ENCODE measurements at places on chromosomes 1 and 21.

- no peak for DNase-seq
Measured at GRCh38 chr1:59743324-59744091, 71.2 kb upstream of the HOOK1 start.

DNA sequence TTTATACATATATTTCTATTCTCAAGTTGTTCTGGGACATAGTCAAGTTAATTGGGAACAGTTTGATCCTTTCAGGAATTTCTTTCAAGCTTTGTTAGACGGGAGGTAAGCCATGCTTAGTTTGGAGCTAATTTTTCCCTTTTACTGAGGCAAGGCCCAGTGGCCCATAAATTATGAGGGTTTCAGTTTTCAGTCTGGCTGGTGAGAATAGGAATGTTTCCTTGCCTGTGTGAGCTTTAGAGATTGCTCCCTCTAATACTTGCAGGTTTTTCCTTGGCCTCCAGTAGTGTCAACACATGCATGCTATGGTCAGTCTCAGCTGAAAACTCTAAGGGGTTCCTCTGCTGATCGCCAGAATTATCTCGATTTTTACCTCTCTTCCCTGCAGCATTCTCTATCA lies 14.1 kb upstream of the PHGDH start:
- no peak for DNase-seq

GRCh38 chr1:231266811-231267322 lies 25.9 kb downstream of the GNPAT start:
- no peak for DNase-seq

DNA sequence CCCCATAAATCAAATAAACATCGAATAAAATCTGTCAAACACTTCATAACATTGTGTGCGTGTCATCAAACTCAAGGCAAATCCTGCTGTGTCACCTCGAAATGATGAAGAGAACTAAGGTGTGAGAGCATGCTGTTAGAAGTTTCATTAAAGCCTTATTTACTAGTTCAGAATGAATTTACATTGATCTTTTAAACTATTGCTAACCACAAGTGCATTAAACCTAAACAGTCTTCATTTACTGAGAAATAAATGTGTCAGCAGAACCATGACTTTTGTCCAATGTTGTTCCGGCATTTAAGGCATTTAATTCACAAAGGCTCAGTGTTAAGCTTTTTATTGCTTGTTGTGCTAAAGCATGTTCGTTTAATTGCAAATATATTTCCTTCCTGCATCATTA lies 474.4 kb downstream of the SETD4 start:
- no peak for DNase-seq

DNA sequence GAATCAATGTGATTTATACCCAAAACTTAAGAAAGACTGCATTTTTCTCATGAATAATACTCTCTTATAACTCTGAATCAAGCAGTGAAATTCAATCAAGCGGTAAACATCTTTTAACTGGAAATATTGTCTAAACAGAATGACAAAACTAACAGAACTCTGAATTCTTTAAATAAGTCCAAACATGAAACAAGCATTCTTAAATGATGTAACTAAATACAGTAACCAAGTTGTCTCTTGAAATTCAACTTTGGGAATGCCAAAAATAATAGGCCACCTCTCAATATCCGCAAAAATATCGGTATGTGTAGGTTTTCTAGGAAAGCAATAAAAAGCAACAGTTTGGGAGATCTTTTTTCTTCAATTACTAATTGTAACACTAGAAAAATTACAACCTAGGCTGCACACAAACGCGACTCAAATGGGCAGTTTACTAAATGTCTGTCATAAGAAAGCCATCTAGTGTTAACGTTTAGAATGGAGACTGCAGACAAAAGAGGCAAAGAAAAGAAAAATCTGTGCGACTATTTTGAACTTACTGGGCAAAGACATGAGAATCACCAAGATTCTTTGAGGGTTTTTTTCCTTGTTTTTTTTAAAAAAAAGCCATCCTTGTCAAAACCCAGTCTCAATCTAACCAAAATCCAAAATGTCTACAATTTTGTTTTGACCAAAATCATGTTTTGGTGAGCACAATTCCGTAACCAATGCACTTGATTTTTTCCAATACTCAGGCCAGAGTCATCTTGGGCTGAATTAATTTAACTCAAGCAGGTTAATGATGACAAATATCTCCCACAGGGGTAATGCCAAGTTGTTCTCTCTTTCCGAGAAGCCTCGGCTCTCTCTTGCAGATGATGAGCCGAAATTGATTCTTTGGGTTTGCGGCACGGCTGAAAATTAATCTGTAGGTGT lies 1.3 kb downstream of the SIPA1L2 start:
- no peak for DNase-seq

- no peak for DNase-seq
Measured at GRCh38 chr1:5916572-5917280, 75.5 kb downstream of the NPHP4 start.

DNA sequence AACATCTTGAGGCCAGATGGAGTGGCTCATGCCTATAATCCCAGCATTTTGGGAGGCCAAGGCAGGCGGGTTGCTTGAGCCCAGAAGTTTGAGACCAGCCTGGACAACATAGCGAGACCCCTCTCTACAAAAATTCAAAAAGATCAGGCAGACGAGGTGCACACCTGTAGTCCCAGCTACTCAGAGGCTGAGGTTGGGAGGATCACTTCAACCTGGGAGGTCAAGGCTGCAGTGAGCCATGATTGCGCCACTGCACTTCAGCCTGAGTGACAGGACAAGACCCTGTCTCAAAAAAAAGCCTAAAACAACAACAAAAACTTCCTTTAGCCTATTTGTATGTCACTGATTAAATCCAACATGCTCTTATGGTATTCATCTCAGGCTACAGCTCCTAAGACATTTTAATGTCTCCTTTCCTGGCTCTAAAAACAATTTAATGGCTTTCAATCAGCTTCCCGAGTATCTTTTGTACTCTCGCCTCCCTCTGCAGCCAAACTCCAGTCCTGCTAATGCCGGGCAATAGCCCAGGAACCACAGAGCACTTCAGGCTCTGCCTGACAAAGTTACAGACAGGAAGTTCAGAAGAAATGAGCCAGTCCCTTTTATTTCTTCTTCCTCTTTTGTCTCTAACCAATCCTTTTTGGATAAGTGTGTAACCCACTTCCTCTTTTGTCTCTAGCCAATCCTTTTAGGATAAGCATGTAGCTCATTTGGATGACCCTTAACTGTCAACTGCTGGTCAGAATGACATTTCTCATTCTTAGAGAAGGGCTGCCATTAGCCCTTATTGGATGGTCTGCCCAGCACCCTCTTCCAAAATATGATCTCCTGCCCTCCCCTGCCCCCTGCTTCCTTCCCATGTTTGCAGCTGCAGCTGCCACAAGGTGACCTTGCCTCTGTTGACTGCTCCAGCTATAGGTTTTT lies 6.6 kb upstream of the DOP1B start:
- peak; percentile 100 for DNase-seq

DNA sequence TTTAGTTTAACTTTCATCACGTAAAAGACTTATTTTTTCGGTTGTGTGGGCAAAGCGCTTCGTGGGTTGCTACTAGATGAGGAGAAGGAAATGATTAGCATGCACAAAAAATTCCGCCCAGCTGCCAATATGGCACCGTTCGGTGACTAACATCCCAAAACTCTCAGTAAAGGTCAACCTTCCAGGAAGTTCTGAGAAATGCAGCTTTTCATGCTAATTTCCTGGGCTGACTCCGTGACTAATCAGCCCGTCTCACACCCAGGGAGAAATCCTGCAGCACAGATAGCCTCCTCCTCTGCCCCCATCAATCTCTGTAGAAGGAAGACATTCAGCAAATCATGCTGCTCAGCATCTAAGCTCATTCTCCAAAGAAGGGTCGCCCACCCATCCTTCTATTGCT lies 34.1 kb downstream of the TMCO4 start:
- DNase-seq: no peak

GRCh38 chr21:43345746-43346409 lies 81.1 kb downstream of the SIK1 start:
- DNase-seq: peak; percentile 19

DNA sequence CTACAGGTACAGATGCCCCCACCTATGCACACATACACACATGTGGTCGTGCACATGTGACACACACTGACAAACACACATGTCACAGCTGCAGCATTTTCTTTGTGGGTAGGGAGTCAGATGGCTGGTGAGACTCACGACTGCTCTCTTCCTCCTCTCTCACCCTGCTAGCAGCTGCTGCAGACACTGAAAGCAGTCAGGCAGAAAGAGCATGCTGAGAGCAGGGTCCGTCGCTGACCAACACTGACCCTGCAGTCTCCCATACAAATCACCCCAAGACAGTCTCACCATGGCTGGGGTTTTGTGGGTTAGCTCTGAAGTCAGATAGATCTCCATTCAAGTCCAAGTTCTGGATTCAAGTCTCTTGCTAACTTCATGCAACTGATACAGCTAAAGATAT lies 188.3 kb downstream of the ASTN1 start:
- DNase-seq: no peak

- no peak for DNase-seq
Measured at GRCh38 chr1:178004926-178005391, 35.1 kb upstream of the SEC16B start.

GRCh38 chr1:109901141-109901523 lies 9.5 kb upstream of the CSF1 start:
- DNase-seq: no peak

GRCh38 chr1:230737622-230738262 lies 9.4 kb upstream of the CAPN9 start:
- DNase-seq: no peak

GRCh38 chr1:156090138-156090839 lies 8.0 kb upstream of the MEX3A start:
- DNase-seq: no peak

GRCh38 chr1:180186831-180187230 lies 32.2 kb downstream of the QSOX1 start:
- no peak for DNase-seq

DNA sequence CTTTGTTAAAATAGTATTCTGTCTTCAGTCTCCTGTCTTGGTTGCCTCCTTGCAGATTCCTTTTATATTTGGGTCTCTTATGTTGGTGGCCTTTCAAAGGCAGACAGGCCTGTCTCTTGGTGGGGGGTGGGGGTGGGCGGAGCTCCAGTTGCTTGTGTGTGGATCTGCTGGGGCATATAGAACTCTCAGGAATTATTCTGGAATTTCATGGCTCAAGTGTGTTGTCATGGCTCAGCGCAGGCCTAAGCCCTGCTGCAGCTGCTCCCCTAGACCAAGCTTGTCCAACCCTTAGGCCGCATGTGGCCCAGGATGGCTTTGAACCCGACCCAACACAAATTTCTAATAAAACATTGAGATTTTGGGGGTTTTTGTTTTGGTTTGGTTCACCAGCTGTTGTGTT lies 8.0 kb downstream of the C1orf35 start:
- no peak for DNase-seq

DNA sequence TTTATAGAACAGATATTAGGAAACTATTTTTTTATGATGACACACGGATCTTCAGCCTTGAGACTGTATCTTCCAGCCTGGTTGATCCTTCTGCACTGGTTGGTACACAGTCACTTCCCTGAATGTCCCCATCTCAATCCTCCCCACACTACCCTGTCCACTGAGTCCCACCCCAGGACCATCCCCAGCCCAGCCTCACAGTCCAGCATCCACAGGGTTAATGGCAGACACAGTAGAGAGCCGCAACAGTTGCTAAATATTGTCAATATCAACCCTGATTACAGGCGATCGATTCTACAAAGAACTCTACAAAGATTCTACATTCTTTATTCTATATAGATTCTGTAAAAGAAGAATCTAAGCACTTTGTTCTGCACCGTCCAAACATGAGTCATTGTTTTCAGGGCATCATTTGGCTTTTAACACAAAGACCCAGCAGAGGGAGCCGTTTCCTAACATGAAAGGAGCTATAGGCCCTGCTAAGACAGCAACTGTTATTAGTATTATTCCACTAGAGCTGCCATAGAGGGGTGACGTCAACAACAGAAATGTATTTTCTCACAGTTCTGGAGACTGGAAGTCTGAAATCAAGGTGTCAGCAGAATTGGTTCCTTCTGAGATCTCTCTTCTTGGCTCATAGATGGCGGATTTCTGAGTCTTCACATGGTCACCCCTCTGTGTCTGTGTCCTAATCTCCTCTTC lies 30.1 kb upstream of the IFNAR2 start:
- DNase-seq: peak; percentile 78

GRCh38 chr1:156444407-156445001 lies 56.1 kb downstream of the MEF2D start:
- DNase-seq: no peak

- no peak for DNase-seq
Measured at GRCh38 chr1:241286486-241286885, 70.5 kb downstream of the RGS7 start.

GRCh38 chr1:27646676-27647075 lies 11.7 kb upstream of the FGR start:
- no peak for DNase-seq

DNA sequence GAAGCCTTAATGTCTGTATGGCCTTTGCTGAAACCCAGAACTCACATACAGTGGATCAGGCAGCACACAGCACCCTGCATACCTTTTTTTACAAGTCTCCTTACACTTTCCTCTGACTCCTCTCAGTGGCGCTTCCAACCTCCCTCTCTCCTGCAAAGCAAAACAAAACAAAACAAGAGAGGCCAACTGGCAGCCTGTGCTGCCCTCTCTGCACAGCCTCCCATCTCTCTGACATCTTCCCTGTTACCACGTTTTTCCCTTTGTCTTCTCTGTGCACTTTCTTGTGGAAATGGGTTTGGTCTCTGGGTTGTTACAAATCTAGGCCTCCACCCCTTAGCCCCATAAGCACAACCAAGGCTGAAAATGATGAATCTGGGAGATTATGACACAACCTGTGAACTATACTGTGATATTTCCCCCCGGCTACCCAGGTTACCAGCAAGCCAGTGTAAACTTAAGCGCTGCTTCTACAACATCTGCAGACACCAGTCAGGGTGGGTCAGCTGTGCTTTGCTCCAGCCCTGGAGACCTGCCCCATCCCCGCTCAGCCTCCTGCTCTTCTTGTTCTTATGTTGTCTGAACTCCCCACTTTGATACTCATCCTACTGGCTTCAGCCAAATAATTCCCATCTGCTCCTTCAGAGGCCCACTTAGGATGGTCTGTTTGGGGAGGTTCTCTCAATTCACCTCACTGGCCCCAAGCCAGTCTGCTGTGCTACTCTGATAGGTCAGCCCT lies 54.9 kb upstream of the FMOD start:
- DNase-seq: no peak

GRCh38 chr1:77036560-77036959 lies 169.3 kb downstream of the ST6GALNAC5 start:
- DNase-seq: no peak

DNA sequence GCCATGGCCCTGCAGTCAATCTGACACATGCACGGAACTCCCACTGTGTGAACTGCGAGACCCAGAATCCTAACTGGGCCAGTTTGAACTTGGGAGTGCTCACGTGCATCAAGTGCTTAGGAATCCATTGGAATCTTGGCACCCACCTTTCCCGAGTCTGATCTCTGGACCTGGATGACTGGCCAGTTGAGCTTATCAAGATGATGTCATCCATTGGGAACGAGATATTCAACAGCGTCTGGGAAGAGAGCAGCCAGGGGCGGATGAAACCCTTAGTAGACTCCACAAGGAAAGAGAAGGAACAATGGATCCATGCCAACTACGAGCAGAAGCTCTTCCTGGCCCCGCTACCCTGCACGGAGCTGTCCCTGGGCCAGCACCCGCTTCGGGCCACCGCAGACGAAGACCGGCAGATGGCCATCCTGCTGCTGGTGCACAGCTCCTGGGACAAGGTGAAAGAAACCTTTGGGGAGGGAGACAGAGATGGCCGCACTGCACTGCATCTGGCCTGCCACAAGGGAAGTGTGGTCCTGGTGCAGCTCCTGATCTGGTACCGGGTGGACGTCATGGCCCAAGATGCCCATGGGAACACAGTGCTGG lies 3.1 kb upstream of the TDRD5 start:
- DNase-seq: no peak

Data from GF-D8 (cell line).